ENCODE measurements at places on chromosomes 1 and 21.

DNA sequence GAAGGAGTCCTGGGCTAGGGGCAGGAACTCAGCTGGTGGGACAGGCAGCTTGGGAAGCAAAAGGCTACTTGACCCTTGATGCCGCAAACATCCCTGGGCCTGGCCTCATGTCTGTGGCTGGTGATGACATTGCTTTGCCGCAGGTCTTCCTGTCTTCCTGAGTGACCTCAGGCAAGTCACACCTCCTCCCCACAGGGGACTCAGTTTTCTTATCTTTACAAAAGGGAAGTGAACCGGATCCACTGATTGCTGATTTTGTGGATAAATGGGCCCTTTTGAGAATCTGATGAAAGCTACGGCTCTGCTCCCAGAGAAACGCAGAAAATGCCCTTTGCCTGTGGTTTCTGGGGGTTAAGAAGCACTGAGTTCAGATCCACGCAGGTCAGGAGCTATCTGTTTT, 20.7 kb downstream of the PLOD1 start:
- DNase-seq = no peak

GRCh38 chr21:36849461-36850105, 116.9 kb downstream of the HLCS start:
- DNase-seq = no peak

DNA sequence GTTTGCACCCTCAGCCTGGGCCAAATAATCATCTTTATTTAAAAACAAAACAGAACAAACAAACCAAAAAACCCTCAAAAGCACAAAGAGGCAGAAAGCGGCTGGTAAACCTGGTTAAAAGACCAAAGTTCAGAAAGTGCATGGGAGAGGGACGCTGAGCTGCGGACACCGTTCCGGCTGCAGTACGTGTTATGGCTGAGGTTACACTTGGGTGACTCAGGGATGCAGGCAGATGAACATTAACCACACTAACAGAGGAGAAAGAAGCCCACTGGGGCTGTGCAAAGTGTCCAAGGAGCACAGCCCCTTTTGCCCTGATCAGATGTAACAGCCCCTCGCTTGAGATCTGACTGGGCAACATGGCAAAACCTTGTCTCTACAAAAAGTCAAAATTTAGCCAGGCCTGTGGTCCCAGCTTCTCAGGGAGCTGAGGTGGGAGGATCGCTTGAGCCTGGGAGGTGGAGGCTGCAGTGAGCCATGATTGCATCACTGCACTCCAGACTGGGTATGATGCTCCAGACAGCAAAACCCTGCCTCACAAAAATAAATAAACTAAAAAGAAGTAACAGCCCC, 28.3 kb downstream of the GPR157 start:
- DNase-seq = no peak

- no peak for DNase-seq
These were observed 1.7 kb downstream of the ACTRT2 start for GRCh38 chr1:3022976-3023375.

DNA sequence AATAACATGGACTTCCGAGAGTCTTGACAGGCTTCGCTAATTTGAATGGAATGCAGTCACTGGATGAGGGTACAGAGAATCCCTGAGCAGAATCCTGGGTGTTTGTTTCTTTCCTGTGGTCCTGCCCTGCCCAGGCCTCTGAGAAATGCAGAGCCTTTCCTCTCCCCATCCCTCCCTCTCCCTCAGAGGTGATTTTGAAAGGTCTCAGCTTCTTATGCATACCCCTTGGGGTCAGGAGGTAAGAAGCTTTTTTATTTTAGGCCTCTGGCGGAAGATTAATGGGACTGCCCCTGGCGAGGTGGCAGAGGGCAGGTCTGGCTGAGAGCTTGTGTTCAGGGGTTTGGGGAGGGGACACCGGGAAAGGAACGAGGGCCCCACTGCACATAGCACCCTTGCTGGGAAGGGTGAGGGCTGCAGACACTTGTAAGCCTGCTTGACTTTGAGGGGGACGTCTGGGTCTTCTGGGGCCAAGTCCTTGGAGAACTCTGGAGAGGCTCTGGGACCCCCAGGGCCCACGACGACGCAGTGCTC, 116.5 kb upstream of the SLC45A1 start:
- no peak for DNase-seq
